T-helper 1 cell treated with Interleukin-12 subunit alpha and Interleukin-12 subunit beta and Interleukin-4 antibody, amounts not matched to agents 30 ng/mL and 1 ng/mL, for 36 hours (primary cell): ENCODE measurements at places on chromosomes 7 and 10. TPM values are rescaled to one million over a fixed set of nuclear protein-coding genes. Genes with fewer than 3 reads are reported as not detected.

Gene LIPF
- not detected in 2 replicates for total RNA-seq

Gene GATA3
- total RNA-seq = 59.5 and 62.6 TPM in 2 replicates

Gene CTAGE6
- total RNA-seq = 1.1 and 1.7 TPM in 2 replicates

Gene CPA2
- total RNA-seq = not detected in 2 replicates

Gene SLC16A12
- not detected in 2 replicates for total RNA-seq

Gene MYOF
- total RNA-seq = 1.8 and 2.3 TPM in 2 replicates

Gene PPP1R17
- not detected in 2 replicates for total RNA-seq

Gene NXPH1
- not detected in 2 replicates for total RNA-seq

Gene LRRC18
- not detected in 2 replicates for total RNA-seq

Gene PCDH15
- total RNA-seq = not detected in 2 replicates

Gene NKX1-2
- total RNA-seq = not detected in 2 replicates

Gene C7orf57
- 0.10 TPM in 1 of 2 replicates, not detected in the other for total RNA-seq

Gene CCDC186
- total RNA-seq = 19.4 and 20.5 TPM in 2 replicates

Gene LDB3
- not detected in 2 replicates for total RNA-seq

Gene HOGA1
- not detected in 2 replicates for total RNA-seq

Gene SUN3
- total RNA-seq = not detected in 2 replicates

Gene CPVL
- 0.27 and 0.86 TPM in 2 replicates for total RNA-seq

Gene ZNF117
- total RNA-seq = 6.5 and 6.8 TPM in 2 replicates

Gene FXYD4
- total RNA-seq = not detected in 2 replicates

Gene POLR2J2
- total RNA-seq = 20.3 and 20.4 TPM in 2 replicates

Gene ITGB8
- not detected in 2 replicates for total RNA-seq

Gene TCERG1L
- total RNA-seq = 0.07 TPM in 1 of 2 replicates, not detected in the other

Gene CLRN3
- not detected in 2 replicates for total RNA-seq

Gene HNRNPH3
- 119 and 121 TPM in 2 replicates for total RNA-seq

Gene MAP3K8
- total RNA-seq = 59.2 and 62.5 TPM in 2 replicates

Gene LAMB1
- not detected in 2 replicates for total RNA-seq

Gene MDFIC
- 75.2 and 81.9 TPM in 2 replicates for total RNA-seq

Gene GNB2
- total RNA-seq = 228 and 230 TPM in 2 replicates

Gene ACBD7
- total RNA-seq = 1.5 and 1.6 TPM in 2 replicates

Gene LRRN3
- 127 and 129 TPM in 2 replicates for total RNA-seq

Gene IFIT1B
- total RNA-seq = not detected in 2 replicates

Gene SRRM3
- total RNA-seq = 0.29 TPM in 1 of 2 replicates, not detected in the other

Gene TFEC
- 0.17 TPM in 1 of 2 replicates, not detected in the other for total RNA-seq

Gene H2BK1
- 0.66 TPM in 1 of 2 replicates, not detected in the other for total RNA-seq

Gene PIK3AP1
- 6.1 and 6.3 TPM in 2 replicates for total RNA-seq

Gene EN2
- not detected in 2 replicates for total RNA-seq

Gene OR2A7
- total RNA-seq = 3.5 and 3.9 TPM in 2 replicates

Gene NT5C3A
- 49.0 and 53.1 TPM in 2 replicates for total RNA-seq

Gene HOXA13
- total RNA-seq = not detected in 2 replicates

Gene MNX1
- 0.17 TPM in 1 of 2 replicates, not detected in the other for total RNA-seq

Gene NODAL
- total RNA-seq = not detected in 2 replicates

Gene HMX3
- total RNA-seq = not detected in 2 replicates

Gene CHN2
- 0.29 and 0.74 TPM in 2 replicates for total RNA-seq

Gene TFPI2
- total RNA-seq = not detected in 2 replicates

Gene GTF2IRD1
- 0.69 and 0.80 TPM in 2 replicates for total RNA-seq

Gene SEPTIN7
- 219 TPM in 2 replicates for total RNA-seq

Gene C7orf25
- total RNA-seq = 3.7 and 4.1 TPM in 2 replicates

Gene DNAJB9
- total RNA-seq = 28.7 and 30.6 TPM in 2 replicates

Gene SDHAF3
- 12.3 and 12.6 TPM in 2 replicates for total RNA-seq

Gene NME8
- total RNA-seq = not detected in 2 replicates

Gene MYL10
- total RNA-seq = not detected in 2 replicates
